ENCODE measurements at places on chromosomes 2 and 18.
A peak's percentile ranks its signal among the peaks of the same experiment; 100 is the strongest.

DNA sequence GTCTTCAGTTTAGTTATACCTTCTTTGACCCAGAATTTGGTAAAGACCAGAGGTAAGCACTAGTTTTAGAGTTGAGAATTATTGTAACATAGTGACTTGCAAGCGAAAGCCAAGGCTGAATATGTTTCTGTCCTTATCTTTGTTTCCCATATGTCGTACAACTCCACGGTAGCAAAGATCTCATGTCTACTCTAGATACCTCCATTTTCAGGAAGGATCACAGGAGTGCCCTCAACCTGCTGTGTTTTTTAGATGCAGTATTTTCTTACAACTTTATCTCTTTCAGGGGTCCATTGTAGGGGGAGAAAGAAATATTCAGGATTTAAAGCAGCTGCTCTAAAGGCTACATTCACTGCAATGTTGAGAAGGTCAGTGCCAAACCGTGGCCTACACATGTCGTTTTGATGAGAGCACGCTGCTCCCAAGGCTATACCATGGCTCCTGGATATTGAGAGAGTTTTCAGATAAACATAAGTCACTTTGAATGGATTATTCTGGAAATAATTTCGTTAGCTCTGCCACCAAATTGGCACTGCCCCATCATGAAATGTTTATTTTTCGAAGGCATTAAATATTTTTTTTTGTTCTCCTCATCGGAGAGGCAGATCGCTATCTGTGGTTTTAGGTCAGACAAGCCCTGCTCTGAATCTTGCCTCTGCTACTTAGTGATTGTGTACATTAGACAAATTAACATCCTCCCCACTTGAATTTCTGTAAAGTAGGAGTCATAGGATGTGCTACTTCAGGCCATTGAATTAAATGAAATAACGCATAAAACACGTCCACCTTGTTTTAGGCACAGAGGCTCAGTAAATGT lies 2.1 kb downstream of the RHBDD1 start:
- no peak for DNase-seq

- DNase-seq: no peak
Measured at GRCh38 chr2:239365782-239366435, 34.9 kb downstream of the HDAC4 start.

- no peak for DNase-seq
Measured at GRCh38 chr2:239579524-239580198, 178.8 kb upstream of the HDAC4 start.

- DNase-seq: no peak
Measured at GRCh38 chr2:32464431-32464830, 107.6 kb downstream of the BIRC6 start.

DNA sequence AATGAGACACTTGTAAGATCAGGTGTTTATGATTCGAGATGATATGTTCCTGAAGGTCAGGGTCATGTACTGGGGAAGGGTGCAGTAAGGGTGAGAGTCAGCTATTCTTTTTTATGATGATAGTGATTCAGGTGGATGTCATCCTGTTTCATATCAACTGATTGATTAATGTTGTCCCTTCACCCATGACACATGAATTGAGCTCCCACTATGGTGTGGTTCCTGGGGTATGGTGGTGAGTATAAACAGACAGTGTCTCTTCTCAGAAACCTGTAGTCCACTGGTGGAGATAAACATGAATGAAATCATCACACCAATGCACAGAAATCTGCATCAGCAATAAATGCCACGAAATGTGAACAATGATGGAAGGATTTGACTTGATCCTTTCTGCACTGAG lies 37.4 kb upstream of the PAX8 start:
- no peak for DNase-seq

DNA sequence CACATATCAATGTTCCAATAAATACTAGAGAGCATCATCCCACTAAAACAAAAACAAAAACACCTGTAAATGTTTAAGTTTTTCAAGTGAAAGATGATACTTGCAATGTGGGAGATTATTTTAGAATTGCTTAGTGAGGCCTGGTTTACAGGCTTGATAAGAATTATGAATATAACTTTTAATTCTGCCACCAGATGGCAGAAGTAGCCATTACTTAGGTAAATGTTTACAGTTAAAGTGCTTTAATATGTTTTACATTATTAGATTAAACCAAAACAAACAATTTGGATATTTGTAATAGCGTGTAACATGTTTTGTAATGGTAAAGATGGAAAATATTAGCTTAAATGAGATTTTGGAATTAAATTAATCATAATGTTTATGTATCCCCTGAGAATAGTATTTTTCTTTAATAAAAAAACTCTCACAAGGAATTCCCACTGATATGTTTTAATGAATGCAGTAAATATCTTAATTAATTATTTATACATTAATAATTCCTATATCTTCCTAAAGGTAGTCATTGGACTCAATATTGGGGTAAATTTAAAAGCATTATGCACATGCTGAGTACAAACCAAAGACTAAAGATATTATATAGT lies 522.0 kb downstream of the SPAG16 start:
- DNase-seq: no peak

GRCh38 chr18:50093366-50094064 lies 101.4 kb downstream of the MYO5B start:
- no peak for DNase-seq

DNA sequence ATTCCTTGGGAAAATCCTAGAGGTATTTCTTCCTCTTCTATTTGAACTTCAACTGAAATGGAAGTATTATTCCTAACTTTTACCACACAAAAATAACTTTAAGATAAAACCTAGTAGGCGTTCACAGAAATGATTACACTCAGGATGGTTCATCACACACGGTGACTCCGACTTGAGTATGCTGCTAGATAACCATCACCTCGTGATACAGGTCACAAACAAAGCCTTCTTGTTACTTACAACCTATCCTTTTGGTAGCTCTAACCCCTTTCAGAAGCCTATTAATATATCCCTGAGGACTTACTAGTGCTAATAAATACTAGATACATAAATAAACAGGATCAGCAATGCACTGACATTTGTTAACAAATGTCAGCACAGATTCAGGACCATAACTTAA lies 101.0 kb upstream of the DNER start:
- no peak for DNase-seq

- no peak for DNase-seq
Measured at GRCh38 chr2:121613152-121613551, 36.1 kb downstream of the CLASP1 start.

- DNase-seq: no peak
Measured at GRCh38 chr2:39930175-39930917, 151.3 kb upstream of the THUMPD2 start.

GRCh38 chr2:230258483-230258882 lies 32.9 kb downstream of the SP140 start:
- DNase-seq: no peak

DNA sequence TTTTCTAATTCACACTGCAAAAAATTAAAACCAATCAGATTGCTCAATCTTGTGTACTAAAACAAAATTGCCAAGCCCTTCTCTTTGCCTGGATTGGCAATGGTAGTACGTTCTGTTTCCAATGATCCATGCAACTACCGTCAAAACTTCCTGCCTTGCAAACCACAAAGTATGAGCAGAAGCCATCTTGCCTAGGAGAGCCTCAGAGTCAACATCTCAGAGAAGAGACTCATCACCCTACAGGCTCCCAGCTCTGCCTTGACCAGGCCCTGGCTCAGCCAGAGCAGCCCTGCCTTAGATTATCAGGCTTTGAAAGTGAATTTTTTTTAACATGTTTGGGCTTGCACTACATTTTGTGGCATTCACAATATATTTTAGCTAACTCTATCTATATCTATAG lies 574.1 kb downstream of the SATB2 start:
- DNase-seq: no peak

DNA sequence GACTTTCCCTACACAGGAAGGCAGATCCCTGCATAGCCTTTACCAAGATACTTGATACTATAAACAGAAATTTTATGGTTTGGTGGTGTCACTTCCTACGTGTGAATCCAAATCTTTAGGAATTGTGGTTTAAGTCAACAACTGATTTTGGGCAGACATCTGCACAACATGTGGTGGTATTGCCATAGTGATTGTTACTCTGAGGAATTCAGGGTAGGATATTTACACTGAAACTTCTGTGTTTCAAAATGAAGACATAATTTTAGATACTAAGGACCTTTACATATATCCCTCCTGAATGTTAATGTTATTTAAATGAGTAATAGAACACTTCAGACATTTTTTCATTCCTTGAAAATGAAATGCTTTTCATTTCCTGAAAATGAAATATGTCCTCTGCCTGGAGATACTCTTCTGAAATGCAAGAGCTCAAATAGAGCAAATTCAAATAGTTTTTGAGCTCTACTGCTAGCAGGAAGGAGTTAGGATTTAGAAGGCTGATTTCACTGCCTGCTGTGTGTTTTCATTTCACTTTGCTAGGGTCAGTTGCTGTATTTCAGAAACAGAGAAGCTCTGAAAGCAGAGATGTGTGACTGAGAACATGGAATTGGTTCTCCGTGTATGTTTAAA lies 77.2 kb downstream of the MDH1 start:
- DNase-seq: no peak

- no peak for DNase-seq
Measured at GRCh38 chr18:54075689-54076088, 148.8 kb downstream of the MBD2 start.

- DNase-seq: no peak
Measured at GRCh38 chr2:48504647-48505327, 25.2 kb upstream of the STON1 start.

DNA sequence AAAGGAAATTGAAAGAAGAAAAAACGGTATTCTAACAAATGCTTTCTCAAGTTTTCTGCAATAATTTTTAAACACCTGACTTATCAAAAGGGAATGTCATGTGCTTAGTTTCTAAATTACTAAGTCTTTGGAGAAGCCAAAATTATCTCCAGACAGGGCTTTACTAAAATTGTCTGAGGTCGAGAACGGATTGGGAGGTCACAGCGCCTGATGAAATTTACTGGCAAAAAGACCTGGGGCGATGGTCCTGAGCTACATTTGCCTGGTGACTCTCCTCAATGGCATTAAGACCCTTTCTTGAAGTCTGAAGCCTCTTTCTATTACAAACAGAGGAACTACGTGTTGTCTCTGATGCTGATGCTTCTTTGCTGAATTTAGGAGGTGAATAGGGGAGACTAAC lies 291.8 kb upstream of the SESTD1 start:
- DNase-seq: no peak

DNA sequence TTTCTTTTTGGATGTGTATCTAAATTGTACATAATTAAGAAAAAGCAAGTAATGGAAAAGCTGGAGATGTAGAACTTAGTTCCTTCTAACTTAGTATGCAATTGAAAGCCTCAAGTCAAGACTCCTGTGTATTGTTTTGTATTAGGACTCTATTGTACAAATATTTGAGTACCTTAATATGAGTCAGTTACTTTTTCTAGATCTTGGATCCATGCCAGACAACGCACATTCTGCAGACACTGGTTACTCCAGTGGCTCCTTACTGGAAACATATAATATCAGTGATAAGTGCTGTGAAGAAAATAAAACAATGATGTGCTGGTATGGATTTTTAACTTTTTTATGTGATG lies 1.5 kb downstream of the SLC39A10 start:
- DNase-seq: peak; percentile 32

- no peak for DNase-seq
Measured at GRCh38 chr2:109690457-109690821, 76.3 kb downstream of the SOWAHC start.

GRCh38 chr2:8264981-8265380 lies 416.9 kb upstream of the ID2 start:
- DNase-seq: no peak

- DNase-seq: peak; percentile 34
Measured at GRCh38 chr2:160224060-160224459, 24.0 kb upstream of the ITGB6 start.

- DNase-seq: no peak
Measured at GRCh38 chr2:239472235-239472775, 71.5 kb upstream of the HDAC4 start.

GRCh38 chr2:162261032-162261945 lies 18.0 kb upstream of the FAP start:
- DNase-seq: no peak
